Activated CD8-positive, alpha-beta T cell treated with anti-CD3 and anti-CD28 coated beads for 36 hours (primary cell): ENCODE measurements at places on chromosomes 11 and 22.
A peak's percentile ranks its signal among the peaks of the same experiment; 100 is the strongest.

DNA sequence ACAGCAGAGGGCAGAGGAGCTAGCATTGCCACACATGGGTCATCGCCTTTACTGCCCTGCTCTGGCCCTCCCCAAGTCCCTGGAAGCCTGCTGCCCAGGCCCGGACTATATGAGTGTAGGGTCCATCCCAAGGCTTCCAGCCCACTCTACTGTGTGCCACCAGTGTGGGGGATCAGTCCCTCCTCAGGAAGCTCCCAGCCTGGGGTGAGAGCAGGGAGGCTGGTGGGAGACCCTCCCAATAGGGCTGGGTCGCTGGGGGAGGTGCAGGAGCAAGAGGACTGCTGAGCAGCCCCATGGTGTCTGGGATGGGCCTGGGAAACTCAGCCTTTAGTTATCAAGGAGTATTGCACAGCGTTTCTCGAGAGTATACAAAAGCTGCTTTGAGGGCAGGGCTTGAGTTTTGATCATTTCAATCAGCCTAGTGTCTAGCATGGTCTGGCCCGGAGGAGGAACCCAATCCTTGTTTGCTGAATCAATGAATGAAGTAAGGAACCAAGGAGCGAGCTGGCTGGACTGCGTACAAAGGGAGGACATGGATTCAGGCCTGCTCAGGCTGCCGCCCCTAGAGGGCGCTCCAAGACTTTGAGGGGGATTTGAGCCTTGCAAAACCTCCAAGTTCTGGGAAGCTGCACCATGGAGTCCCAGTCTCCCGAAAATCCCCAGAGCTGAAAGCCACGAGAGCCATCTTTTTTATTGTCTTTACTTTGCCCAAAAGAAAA, 89.0 kb upstream of the PARVA start:
- DNase-seq, result peak; percentile 69

- DNase-seq, result no peak
Measured at GRCh38 chr11:101777476-101777875, 137.3 kb upstream of the CEP126 start.

- no peak for DNase-seq
Measured at GRCh38 chr11:27216270-27217149, 146.5 kb downstream of the CCDC34 start.

GRCh38 chr11:64842851-64843685, 1.4 kb downstream of the CDC42BPG start:
- DNase-seq, result no peak

DNA sequence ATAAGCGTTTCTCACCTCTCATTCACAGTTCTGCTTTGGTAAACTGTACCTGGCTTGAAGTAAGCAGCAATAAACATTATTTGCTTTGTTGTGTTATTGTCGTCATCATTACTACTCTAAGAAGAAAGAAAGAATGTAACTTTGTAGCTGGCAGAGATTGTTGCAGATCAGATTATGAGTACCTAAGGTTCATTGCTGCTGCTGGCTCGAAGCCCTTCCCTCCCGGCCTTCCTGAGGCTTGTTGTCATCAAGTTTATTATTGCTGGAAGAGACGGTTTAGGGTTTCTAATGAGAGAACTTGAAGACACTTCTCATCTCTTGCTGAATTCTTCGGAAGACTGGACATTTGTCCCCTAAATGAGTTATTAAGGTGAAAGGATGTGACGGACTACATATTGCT, 101.3 kb downstream of the GRAMD1B start:
- no peak for DNase-seq

GRCh38 chr11:44987506-44987905, 36.8 kb upstream of the TP53I11 start:
- DNase-seq, result no peak

DNA sequence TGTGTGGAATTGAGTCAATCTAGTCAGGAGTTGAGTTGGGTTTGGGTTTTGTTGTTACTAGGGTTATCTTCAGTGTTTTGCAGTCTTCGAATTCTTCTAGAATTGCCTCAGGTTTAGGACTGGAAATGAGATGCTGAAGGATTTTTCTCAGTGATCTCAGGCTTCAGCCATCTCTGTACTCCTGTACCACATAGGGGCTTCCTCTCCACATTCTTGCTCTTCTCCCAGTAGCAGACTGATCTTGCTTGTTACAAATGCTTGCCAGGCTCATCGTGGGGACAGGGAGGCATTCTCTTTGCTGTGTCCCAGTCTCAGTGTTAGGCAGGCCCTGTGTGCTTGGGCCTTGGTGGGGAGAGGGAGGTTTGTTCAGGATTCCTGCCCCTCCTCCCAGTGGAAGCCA, 96.1 kb downstream of the LRRC32 start:
- no peak for DNase-seq

GRCh38 chr22:37566903-37567798, 6.9 kb downstream of the CDC42EP1 start:
- DNase-seq, result peak; percentile 97

DNA sequence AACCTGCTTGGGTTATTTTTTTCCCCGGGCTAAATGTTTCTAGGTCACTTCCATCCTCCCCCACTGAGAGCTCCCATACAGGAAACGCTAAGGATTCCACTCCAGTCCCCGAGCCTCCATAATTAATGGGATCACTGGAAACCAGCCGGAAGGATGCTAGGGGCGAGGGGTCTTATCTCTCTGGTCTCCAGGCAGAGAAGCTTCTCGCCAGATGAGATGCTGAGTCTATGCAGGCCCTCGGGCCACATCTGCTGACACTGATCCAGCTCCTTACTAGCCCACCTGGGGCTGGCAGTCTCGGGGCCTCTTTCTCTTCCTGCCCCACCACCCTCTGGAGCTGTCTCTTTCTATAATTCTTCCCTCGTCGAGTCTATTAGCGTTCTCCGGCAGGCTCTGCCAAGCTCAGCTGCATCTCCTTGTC, 125.9 kb upstream of the SYT13 start:
- no peak for DNase-seq

DNA sequence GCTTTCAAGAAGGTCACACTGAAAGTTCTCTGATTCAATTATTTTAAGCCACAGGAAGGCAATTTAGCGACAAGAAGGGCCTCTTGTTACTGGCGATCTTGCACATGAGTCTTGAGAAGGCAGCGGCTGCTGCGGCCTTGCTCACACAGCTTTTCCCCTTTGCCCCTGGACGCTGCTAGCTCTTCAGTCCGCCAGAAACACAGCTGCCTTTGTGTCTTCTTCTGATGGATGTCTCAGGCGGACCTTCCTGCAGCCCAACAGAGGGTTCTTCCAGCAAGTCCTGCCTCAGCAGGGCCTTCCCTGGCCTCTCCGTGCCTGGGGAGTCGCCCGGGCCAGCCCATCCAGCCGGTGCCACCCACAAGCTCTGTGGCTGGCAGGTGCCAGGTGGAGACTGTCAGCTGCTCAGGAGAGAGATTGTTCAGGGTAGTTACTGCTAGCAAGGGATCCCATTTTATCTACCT, 59.4 kb downstream of the PKNOX2 start:
- no peak for DNase-seq

DNA sequence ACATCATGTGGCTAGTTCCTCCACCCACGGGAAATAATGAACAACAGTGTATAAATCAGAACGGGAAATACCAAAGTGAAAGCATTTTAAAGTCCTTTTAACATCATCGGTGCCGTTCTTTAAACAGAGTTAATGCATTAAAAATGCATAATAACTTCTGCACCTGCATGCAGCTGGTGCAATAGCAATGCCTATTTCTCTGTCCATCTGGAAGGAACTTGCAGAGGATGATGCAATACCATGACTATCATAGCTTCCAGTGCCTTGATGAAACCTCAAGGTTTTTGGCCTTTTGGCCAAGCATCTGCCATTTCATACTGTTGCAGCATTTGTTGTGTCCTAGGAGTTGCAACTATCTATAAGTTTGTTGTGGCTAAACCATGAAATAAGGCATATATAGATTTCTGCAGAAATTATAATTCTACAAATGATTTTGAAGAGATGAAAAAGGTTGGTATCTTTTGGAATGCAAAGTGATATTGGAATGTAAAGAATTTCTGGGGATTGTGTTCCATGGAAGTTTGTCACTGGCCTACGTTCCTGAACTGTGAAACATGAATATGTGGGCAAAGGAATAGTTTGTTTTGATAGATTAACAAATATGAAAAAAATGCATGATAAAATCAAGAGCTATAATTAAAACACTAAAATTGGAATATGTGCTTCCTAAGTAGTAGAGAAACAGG, 9.8 kb upstream of the EIF3F start:
- no peak for DNase-seq

- DNase-seq, result no peak
Measured at GRCh38 chr11:16897470-16898061, 116.6 kb downstream of the PLEKHA7 start.

DNA sequence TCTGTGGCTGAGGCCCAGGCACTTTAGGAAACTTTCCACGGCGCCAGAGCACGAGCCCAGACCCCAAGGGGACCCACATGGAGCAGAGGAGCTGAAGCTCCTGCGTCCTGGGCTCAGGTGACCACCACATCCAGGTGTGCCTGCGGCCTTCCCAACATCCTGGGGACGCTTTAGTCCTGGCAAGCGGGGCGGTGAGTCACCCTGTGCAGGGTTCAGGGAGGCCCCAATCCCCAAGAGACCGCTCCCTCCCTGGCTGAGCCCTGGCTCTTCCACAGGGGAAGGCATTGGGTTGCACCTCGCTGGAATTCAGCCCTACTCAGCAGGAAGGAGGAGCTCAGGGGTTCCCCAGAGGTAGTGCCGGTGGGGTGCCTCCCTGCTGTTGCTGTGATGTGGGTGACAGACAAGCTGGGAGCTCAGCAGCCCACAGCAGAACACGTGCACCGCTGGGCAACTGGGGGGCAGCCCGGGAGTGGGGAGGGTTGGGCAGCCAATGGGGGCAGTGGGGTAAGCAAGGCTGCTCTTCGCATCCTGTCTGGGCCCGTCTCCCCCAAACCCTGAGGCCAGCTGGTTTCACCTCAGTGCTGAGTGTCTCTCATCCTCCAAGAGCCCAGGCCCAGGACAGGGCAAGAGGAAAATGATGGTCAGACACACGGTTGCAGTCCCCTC, 802.8 kb downstream of the BRD1 start:
- DNase-seq, result no peak

- DNase-seq, result no peak
Measured at GRCh38 chr22:37443086-37443485, 15.8 kb upstream of the ELFN2 start.

- peak; percentile 92 for DNase-seq
Measured at GRCh38 chr11:61021661-61022212, 50.3 kb downstream of the CD6 start.

DNA sequence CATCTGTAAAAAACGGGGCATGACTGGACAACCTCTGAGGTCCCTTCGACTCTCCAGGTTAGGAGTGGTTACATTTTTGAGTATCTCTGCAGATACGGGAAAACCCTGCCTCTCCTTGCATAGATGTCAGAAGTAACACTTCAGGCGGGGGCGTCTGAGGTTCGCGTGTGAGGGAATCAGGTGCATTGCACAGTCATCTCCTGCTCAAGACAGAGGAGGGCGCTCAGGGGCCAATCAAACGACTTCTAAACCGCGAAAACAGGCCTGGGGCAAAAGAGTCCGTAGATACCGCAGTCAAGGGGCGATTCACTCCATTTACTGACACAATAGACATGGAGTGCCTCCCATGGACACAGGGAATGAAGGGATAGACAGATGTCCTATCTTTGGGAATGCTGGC, 31.7 kb downstream of the KIRREL3 start:
- peak; percentile 30 for DNase-seq

- no peak for DNase-seq
Measured at GRCh38 chr11:88117281-88117858, 57.9 kb downstream of the RAB38 start.

GRCh38 chr11:78074756-78075155, 4.9 kb downstream of the NDUFC2 start:
- DNase-seq, result no peak

DNA sequence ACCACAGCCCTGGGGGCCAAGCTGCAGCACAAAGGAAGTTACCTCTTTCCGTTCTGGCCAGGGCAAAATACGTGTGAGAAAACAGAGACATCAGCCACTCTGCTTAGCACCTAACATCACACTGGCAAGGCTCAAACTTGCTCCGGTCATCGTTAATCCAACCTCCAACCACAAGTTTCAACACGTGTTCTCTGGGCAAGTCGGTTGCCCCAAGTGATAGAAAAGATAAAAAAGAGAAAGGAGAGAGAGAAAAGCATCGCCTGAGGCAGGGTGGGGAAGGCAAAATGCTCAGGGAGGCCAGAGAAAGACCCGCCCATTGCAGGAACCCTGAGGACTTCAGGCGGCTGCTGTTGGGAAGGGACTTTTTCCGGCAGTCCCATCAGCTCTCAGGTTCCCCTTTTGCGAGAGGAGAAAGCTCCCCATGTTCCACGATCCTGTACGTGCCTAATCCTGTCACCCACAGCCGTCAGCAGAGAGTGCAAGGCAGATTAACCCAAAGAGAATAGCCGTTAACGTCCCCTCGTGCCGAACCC, 18.5 kb upstream of the B4GALNT4 start:
- no peak for DNase-seq

DNA sequence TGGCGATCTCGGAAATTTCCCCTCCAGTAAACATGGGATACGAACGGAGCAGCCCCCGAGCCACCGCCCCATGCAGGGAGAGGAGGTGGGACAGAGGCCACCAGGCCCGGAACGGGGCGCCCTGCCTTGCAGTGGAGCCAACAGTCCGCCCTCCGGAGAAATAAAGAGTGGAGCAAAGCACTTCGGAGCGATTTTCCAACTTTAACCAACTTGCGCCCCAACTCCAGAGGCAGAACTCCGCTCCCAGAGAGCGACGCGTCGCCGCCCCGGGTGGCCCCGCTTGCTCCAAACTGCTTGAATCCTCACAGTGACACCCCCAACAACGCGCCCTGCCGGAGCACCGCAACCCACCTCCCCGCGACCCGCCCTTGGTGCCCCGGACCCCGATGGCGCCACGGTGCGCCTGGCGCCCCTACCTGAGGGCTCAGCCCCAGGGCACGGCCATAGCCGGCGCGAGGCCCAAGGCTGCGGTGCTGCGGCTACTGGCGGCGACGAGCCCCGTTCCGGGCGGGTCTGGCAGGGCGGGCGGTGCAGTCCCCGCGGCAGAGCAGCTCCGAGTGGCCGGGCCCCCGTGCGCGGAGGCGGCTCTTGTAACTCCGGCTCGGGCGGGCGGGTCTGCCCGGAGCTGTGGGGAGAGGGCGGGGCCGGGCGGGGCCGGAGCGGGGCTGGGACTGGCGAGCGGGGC, at the start of gene AHNAK:
AHNAK (minus strand) TSS at position 563 of the 685 bp plus-strand sequence. CDS start 10,708 bp downstream, outside the sequence.
- DNase-seq, result peak; percentile 80

DNA sequence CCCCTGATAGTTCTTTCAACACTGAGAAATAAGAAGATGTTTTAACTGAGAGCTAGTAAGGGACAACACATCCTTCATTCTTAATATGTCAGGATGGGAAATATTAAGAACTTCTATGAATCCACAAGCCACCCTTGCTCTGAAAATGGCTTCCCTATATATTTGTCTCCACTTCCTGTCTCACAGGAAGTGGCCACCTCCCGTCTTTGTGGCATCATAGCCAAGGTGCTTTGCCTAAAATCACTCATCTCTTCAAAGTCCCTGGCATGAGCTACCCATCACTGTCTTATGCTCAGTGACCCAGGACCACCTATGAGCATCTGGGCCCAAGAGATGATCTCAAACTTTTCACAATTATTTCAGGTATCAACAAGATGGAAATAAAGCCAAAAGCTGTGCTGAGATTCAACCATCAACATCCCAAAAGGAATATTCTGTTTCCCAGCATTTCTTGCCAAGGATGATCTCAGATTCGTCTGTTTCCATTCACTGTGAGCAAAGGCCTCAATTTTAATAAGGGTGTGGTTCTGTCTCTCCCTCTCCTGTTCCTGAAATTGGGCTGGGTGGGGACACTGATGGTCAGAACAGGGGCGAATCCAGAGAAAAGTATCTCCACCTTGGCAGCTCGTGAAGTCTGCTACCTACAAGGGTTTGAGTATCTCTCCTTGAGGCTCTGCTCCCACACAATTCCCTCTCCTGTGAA, 493.9 kb downstream of the MN1 start:
- no peak for DNase-seq

GRCh38 chr11:36463781-36464180, 46.3 kb downstream of the TRAF6 start:
- DNase-seq, result no peak
